IPS-NIHi11 (cell line): ENCODE measurements at places on chromosomes 12 and 14.

- DNase-seq: no peak
These were observed 117.5 kb downstream of the DAAM1 start for GRCh38 chr14:59305836-59306555.

DNA sequence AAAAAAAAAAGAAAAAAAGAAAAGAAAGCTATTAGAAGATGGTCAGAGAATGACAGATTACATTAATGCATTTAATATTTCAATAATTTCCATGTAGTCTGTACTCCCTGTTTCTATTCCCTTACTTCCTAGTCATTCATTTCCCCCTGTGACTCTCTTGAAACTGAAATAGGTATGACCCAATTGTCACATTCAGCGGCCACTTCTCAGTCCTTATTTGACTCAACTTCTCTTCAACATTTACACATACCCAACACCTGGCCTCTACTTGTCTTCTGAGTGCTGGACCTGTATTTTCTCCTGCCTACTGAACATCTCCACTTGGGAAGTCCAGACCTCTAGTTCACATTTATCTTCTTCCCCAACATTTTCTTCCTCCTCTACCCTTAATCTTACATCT, 7.2 kb downstream of the EEA1 start:
- DNase-seq: no peak

GRCh38 chr12:120316798-120317223, 10.8 kb downstream of the PLA2G1B start:
- DNase-seq: no peak

DNA sequence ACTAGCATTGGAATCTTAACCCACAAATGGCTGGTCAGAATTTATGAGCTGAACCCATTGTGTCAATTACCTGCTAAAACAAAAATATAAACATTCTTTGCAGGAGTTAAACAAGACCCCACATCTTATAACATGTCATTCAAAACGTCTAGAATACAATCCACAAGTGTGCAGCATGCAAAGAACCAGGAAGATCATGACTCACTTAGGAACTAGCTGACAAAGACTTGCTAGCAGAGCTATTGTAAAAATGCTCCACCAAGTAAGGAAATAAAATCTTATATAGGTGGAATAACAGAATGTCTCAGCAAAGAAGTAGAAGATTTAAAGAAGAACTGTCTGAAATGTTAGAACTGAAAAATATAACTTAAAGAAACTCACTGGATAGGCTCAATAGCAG, 26.5 kb upstream of the POC1B start:
- DNase-seq: no peak

DNA sequence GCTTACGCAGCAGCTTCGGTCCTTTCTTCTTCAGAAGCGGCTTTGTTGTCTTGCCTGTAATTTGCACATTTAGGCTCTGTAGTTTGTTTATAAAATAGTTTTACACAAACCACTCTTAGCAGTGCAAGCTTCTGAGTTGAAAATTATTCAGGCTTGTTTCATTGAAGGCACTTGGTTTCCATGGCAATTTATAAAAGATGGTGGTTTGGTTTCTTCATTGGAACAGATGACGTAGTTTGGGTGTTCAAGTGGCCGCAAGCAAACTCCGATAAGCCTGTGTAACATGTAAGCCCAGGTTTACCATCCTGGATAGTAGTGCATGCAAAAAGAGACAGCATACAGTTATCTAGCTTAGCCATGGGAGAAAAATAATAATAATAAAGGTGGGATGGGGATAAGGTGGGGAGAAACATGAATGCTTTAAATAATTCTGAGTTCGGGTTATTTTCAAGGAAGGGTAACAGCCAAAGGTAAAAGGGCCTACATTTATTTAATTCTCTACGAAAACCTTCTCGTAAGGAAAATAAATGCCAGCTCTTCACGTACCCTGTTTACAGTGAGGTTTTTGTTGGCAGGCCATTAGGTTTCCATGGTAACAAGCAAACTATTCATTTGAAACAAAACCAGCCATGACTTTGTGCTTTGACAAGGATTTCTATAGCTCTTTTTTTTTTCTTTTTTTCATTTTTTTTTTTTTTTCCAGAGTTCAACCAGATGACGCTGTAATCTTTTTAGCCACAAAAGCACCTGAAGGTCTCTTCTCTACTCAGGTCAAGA, 189.6 kb upstream of the RPL10L start:
- peak; percentile 6 for DNase-seq

DNA sequence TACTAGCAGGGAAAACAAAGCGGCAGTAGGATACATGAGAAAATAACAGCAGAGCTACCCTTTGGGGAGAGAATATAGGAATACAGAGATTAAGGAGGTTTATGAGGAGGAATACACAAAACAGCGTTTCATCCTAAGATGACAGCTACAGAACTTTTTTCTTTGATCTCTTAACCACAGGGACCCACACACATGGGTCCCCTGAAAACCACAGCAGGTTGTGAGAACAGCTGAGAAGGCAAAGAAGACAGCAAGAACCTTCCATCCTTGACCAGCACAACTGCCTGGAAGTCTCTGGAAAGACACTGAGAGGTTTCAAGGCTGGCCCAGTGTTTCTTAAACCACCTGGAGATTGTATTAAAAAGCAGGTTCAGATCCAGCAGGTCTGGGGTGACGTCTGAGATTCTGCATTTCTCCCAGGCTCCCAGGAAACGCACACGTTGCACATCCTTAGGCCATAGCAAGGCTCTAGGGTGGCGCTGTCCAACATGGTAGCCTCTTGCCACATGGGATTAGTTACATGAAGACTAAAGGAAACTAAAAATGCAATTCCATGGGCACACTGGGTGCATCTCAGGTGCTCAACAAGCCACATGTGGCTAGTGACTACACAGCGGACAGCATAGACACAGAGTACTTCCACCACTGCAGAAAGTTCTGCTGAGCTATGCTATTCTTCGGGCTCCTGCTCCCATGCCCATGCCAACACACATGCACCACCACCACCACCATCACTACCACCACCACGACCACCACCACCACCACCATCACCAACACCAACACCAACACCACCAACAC, 92.3 kb downstream of the FOXN3 start:
- no peak for DNase-seq

DNA sequence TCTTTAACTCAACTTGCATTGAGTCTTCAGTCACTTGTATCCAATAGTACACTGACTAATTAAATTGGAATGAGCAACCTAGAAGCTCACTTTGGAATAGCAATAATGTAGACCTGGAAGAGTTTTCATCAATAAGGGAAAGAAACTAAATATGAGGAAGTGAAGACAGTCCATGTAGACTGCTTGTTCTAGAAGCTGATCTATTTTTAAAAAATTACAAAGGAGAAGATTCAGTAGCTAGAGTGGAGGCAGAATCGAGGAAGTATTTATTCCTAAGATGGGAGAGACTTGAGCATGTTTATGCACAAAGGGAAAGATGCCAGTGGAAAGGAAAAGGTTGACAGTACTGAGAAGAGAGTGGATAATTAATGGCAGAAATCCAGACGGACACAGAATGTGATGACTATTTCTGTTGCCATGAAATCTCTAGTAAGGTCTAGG, 156.3 kb upstream of the PDE3A start:
- no peak for DNase-seq

DNA sequence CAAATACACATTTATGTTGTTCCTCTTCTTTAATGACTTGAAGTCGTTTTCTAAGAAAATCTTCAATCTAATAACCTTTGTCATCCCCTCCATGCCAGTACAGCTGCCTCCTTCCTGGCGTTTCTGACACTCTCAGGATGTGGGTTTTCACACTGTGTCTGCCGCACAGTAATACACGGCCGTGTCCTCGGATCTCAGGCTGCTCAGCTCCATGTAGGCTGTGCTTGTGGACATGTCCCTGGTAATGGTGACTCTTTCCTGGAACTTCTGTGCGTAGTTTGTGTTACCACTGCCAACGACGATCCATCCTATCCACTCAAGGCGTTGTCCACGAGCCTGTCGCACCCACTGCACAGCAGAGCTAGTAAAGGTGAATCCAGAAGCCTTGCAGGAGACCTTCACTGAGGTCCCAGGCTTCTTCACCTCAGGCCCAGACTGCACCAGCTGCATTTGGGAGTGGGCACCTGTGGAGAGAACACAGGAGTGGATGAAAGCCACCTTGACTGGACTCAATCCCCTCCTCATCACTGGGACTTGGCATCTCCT, 1095.9 kb downstream of the TMEM121 start:
- DNase-seq: no peak

GRCh38 chr12:111643427-111643826, 42.3 kb downstream of the BRAP start:
- no peak for DNase-seq

- DNase-seq: no peak
These were observed 3.4 kb downstream of the ACIN1 start for GRCh38 chr14:23091294-23092225.

- no peak for DNase-seq
These were observed 9.1 kb upstream of the NKX2-8 start for GRCh38 chr14:36591482-36591881.

- DNase-seq: no peak
These were observed 68.7 kb downstream of the NIN start for GRCh38 chr14:50762001-50762930.

GRCh38 chr14:94547151-94547680, 14.0 kb upstream of the SERPINA4 start:
- DNase-seq: no peak

GRCh38 chr12:47228802-47229201, 149.0 kb upstream of the AMIGO2 start:
- no peak for DNase-seq

DNA sequence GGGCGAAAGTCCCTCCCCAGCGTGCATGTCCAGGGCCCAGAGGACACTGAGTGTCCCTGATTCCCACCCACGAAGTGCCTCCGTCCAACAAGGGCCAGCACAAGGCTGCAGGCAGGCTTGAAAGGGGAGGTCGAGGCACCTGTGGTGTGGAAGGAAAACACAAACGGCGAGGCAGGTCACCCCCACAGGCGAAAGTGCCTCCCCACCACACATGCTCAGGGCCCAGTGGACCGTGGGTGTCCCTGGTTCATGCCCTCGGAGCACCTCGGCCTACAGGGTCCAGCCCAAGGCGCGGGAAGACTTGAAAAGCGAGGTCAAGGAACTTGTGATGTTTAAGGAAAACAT, 370.4 kb downstream of the ALG10 start:
- no peak for DNase-seq

DNA sequence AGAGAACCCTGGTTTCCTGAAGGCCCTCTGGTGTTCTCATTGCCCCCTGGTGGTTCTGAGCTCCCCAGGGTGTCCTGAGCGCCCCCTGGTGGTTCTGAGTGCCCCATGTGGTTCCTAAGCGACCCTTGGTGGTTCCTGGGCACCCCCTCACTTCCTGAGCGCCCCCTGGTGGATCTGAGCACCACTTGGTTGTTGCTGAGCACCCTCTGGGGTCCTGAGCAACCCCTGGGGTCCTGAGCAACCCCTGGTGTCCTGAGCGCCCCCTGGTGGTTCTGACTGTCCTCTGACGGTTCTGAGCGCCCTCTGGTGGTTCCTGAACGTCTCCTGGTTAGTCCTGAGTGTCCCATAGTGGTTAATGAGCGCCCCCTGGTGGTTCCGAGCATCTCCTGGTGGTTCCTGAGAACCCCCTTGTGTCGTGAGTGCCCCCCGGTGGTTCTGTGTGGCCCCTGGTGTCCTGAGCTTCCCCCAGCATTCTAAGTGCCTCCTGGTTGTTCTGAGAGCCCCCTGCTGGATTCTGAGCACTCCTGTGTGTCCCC, 568.3 kb downstream of the TMEM121 start:
- DNase-seq: no peak
